ENCODE measurements at places on chromosomes 12 and 14.

GRCh38 chr12:132366341-132366861 lies 37.0 kb upstream of the GALNT9 start:
- no peaks in the 10 kb centered on the region for H3K4me1 ChIP-seq
- no peak for DNase-seq
- H3K27me3 ChIP-seq, result peaks cover 10% of the 10 kb centered on the region
- no peaks in the 10 kb centered on the region for H3K36me3 ChIP-seq
- no peak overlapping the region for H3K4me3 ChIP-seq

DNA sequence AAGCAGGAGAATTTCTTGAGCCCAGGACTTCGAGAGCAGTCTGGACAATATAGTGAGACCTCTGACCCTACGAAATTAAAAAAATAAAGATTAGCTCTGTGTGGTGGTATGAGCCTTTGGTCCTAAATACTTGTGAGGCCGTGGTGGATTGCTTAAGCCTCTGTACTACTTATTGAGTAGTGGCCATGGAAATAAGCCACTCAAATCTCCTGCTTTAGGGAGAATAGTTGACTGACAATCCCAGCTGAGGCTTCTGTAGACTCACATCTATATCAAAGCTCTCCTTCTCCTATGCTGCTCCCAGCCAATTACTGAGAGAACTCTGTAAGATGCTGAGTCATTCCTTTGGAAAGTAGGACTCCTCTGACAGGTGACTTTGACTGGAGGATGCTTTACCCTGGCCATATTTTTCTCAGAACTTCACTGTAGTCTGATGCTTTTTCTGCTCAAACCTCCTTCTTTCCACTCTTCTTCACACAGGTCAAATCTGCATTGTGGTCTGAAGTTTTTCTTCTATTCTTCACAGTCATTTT lies 420.2 kb downstream of the SLC6A15 start:
- DNase-seq, result no peak
- H3K4me1 ChIP-seq, result no peaks in the 10 kb centered on the region
- H3K4me3 ChIP-seq, result no peak overlapping the region

- H3K36me3 ChIP-seq, result peaks cover 24% of the 10 kb centered on the region
- H3K27ac ChIP-seq, result no peak overlapping the region
Observed at GRCh38 chr14:89575386-89576061, 158.5 kb upstream of the FOXN3 start.

GRCh38 chr12:125097427-125097826 lies 32.2 kb downstream of the AACS start:
- H3K4me3 ChIP-seq, result no peak overlapping the region
- H3K4me1 ChIP-seq, result peaks cover 7% of the 10 kb centered on the region

DNA sequence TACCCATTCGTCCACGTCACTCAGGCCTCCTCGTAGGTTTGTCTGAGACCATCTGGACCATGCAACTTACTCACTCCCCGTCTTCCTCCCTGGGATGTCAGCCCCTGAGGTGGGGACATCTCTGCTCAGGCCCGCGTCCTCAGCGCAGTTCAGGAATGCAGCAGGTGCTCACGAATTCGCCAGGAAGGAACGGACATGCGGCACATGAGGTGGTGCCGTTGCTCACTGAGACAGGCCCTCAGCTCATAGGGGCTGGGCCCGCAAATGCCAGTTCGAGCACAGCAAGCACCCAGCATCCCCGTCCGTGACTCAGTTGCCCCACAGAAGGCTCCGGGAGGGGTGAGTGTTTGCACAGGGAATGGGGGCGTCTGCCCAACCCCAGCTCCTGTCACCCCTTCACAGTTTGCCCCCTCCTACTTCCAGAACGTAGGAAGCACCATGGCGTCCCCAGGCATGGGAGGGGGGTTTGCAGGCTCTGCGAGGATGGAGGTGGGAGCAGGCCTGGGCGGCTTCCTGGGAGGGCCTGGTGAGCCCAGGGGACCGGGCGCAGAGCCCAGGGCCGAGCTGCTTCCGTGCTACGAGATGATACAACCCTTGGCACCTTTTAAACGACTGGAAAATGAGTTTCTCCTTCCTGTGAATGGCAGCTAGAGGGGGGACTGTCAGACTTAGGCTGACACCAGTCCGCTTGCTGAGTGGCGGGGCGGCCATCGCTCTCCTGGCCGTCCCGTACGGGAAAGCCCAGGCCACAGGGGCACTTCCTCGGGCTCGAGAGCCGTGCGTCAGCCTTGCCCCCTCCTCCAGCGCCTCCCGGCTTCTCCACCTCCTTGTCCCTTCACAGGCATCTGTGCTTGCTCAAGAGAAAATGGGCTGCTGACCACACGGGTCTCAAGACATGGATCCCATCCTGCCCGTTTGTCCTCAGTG lies 6.9 kb downstream of the GALNT9 start:
- peaks cover 7% of the 10 kb centered on the region for H3K27me3 ChIP-seq
- H3K4me3 ChIP-seq, result no peak overlapping the region

DNA sequence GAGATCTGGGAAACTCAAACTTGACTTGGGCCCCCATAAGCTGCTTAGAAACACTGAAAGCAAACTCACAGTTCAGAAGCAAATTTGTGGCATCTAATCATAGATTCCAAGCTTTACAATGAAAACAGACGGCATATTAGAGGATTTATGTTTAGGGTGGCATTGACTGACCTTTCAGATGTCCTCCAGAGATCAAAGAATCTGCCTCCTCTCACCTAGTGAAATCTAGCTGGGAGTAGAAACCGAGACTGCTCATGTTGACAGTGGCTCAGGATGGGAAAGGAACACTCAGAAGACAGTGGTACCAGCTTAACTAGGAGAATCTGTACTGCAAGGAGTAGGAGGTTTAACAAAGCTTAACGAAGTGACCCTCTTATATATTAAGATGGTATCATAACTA lies 345.0 kb downstream of the GXYLT1 start:
- no peaks in the 10 kb centered on the region for H3K4me1 ChIP-seq
- H3K36me3 ChIP-seq, result no peaks in the 10 kb centered on the region
- H3K27ac ChIP-seq, result no peak overlapping the region
- no peaks in the 10 kb centered on the region for H3K27me3 ChIP-seq
- no peak overlapping the region for H3K4me3 ChIP-seq
- DNase-seq, result no peak

DNA sequence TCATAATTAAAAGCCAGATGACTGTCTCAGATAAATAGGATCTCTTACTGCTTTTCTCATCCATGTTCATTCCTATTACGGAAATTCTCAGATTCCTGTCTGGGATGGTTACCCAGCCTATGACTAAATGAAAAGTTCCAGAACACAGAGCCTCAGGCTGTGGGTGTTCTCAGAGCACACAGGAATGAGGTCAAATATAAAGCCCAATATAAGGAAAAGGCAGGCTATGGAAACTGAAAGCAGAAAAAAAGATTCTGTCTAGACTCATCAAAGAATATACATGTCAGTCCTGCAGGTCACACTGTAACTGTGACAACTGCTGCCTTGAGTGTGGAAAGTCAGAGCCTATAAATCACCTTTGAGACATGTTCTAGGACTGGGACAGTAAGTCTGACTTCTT lies 64.3 kb downstream of the DCAF5 start:
- H3K4me3 ChIP-seq, result no peak overlapping the region
- peaks cover 6% of the 10 kb centered on the region for H3K4me1 ChIP-seq
- DNase-seq, result no peak
- no peaks in the 10 kb centered on the region for H3K27me3 ChIP-seq

DNA sequence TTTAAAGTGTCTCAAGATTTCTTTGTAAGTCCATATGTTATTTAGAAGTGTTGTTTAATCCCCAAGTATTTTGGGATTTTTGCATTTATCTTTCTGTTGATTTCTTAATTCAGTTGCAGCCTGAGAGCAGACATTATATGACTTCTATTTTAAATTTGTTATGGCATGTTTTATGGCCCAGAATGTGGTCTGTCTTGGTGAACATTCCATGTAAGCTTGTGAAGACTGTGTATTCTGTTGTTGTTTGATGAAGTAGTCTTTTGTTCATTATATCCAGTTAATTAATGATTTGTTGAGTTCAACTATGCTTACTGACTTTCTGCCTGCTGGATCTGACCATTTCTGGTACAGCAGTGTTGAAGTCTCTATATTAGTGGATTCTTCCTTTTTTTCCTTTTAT lies 34.0 kb downstream of the LEMD3 start:
- peaks cover 48% of the 10 kb centered on the region for H3K4me1 ChIP-seq
- H3K4me3 ChIP-seq, result no peak overlapping the region
- H3K27ac ChIP-seq, result no peak overlapping the region
- no peaks in the 10 kb centered on the region for H3K27me3 ChIP-seq

GRCh38 chr12:10097521-10097920 lies 1.3 kb downstream of the CLEC1A start:
- no peaks in the 10 kb centered on the region for H3K4me1 ChIP-seq
- H3K36me3 ChIP-seq, result no peaks in the 10 kb centered on the region
- H3K27ac ChIP-seq, result no peak overlapping the region

GRCh38 chr12:80802652-80803400 lies 86.1 kb downstream of the MYF5 start:
- H3K4me1 ChIP-seq, result no peaks in the 10 kb centered on the region
- no peaks in the 10 kb centered on the region for H3K27me3 ChIP-seq
- no peak overlapping the region for H3K27ac ChIP-seq

GRCh38 chr14:78612666-78613065 lies 442.5 kb downstream of the NRXN3 start:
- H3K36me3 ChIP-seq, result no peaks in the 10 kb centered on the region
- DNase-seq, result no peak

GRCh38 chr12:45726603-45727300 lies 2.8 kb upstream of the ARID2 start:
- H3K4me3 ChIP-seq, result peak overlapping the region; percentile 91
- H3K27me3 ChIP-seq, result no peaks in the 10 kb centered on the region
- H3K36me3 ChIP-seq, result peaks cover 15% of the 10 kb centered on the region

DNA sequence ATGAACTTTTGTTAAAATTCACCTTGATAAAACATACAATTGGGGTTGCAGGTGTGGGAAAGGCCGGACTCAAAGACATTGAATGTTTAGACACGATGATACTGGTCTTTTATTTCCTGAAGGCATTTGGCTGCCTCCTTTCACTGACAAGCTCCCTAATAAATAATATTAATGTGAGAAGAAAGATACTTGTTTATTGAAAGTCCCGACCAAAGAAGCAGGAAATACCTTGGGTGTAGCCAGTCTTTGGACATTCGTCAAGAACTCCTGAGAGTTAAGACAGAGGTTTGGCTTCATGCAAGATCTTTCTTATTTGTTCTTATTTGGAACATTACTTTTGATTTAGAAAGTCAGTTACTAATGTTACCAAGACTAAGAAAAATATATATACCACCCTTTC lies 1133.8 kb upstream of the SEL1L start:
- no peak overlapping the region for H3K4me3 ChIP-seq
- no peak for DNase-seq
- no peaks in the 10 kb centered on the region for H3K36me3 ChIP-seq
- no peak overlapping the region for H3K27ac ChIP-seq
- no peaks in the 10 kb centered on the region for H3K4me1 ChIP-seq

DNA sequence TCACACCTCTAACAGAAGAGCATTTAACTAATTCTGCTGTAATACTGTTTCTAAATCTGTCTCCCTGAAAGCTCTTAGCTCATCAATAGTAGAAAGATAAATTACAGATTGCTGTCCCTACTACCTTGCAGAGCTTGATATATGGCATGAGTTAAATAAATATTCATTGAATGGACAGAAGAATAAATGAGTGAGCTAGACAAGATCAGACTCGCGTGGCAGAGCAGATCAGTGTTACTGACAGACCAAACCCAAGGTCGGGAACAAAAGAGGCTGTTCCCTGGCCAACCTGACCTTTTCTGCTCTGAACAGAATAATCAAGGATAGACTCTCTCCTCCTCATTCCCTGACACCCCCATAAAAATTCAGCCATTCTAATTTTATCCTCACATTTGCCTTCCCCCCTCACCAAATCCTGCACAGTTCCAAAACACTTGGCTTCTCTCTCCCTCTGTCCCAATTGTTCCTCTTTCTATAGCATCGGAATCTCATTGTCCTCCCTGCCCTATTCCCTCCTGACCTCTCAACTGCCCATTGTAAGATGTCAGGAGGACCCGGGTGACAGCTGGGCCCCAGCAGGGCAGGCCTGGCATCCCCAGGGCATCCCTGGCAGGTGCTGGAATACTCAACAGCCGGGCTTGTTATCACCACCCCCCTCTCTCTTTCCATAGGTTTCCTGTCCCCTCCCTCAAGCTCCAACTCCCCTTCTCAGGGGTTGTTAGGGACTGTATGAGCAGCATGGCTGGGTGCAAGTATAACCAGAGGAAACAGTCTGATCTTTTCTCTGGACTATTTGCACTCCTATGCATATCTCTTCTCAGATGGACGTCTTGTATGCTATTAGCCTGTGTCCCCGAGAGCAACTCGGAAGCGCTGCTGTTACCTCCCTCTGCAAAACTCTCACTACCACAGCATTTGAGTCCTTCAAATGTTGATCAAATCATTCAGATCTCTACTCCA lies 19.9 kb downstream of the NEUROD4 start:
- H3K4me1 ChIP-seq, result peaks cover 22% of the 10 kb centered on the region
- H3K36me3 ChIP-seq, result no peaks in the 10 kb centered on the region
- no peak for DNase-seq
- peaks cover 25% of the 10 kb centered on the region for H3K27me3 ChIP-seq
- H3K27ac ChIP-seq, result no peak overlapping the region

- H3K4me1 ChIP-seq, result peaks cover 11% of the 10 kb centered on the region
- H3K27ac ChIP-seq, result no peak overlapping the region
- H3K27me3 ChIP-seq, result no peaks in the 10 kb centered on the region
Observed at GRCh38 chr12:92886131-92886530, 43.0 kb downstream of the EEA1 start.

GRCh38 chr12:118122264-118122663 lies 13.7 kb upstream of the PEBP1 start:
- no peak overlapping the region for H3K4me3 ChIP-seq
- H3K4me1 ChIP-seq, result peaks cover 5% of the 10 kb centered on the region
- no peak overlapping the region for H3K27ac ChIP-seq
- no peaks in the 10 kb centered on the region for H3K36me3 ChIP-seq
- H3K27me3 ChIP-seq, result no peaks in the 10 kb centered on the region
- no peak for DNase-seq

DNA sequence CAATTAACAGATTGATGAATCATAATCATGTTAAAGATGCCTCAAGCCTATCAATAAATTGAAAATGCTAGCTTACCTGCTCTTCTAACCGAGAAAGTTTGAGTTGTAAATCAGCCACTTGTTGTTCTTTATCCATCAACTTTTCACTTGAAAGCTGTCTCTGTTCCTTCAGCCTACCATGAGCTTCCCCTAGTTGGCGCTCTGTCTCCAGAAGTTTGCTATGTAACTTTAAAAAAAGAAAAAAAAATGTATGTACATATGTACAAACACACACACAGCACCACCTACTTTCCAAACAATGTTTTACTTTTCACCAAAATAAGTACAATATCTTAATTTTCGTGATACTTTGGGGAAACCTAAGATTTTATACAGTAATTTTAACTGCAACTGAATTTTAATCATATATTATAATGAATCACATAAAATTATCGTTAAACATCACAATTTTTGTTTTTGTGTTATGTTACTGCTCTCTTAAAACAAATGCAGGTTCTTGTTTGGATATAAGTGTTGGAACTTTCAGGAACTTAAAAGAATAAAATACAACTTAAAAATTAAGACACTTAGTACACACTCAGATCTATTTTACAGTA lies 101.2 kb downstream of the EEA1 start:
- no peak overlapping the region for H3K27ac ChIP-seq
- H3K4me1 ChIP-seq, result no peaks in the 10 kb centered on the region

DNA sequence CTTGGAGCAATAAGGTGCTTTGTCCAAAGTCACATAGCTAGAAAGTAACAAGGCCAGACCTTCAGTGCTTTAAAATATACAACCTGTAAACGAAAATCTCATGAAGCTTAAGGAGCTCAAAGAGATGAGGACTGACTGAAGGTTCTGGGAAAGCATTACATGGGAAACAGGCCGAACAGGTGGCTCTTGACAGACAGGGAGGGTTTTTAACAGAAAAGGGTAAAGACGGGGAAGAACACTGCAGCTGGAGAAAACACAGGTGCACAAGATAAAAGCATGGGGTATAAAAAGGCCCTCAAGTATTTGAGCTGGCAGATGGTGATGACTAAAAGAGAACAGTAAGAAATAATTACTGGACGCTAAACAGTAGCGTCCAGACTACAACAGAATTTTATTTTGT lies 257.2 kb downstream of the NELL2 start:
- H3K4me1 ChIP-seq, result no peaks in the 10 kb centered on the region
- DNase-seq, result no peak
- no peaks in the 10 kb centered on the region for H3K36me3 ChIP-seq
- H3K4me3 ChIP-seq, result no peak overlapping the region
- H3K27me3 ChIP-seq, result no peaks in the 10 kb centered on the region
